Brain microvascular endothelial cell (primary cell): ENCODE measurements at places on chromosomes 2 and 18.

GRCh38 chr18:54147439-54147838, 77.0 kb downstream of the MBD2 start:
- DNase-seq: no peak

DNA sequence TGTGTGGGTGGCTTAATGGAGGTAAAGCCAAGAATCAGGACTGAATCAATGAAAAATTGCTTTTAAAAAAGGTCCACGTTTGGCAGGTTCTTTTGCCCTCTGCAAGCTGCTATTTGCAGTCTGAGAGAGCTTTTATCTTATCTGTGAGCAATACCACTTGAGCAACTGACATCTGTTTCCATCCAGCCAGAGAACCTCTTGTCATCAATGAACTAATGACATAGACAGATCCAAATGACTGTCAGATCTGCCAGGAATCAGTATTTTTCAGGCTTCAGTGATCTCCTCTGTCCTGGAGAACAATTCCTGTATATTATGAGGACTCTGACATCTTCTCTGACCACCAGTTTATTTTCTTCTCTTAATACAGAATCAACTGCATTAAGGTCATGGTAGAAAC, 608.1 kb downstream of the LRP1B start:
- DNase-seq: no peak

GRCh38 chr2:67560771-67561456, 163.8 kb downstream of the ETAA1 start:
- DNase-seq: no peak

DNA sequence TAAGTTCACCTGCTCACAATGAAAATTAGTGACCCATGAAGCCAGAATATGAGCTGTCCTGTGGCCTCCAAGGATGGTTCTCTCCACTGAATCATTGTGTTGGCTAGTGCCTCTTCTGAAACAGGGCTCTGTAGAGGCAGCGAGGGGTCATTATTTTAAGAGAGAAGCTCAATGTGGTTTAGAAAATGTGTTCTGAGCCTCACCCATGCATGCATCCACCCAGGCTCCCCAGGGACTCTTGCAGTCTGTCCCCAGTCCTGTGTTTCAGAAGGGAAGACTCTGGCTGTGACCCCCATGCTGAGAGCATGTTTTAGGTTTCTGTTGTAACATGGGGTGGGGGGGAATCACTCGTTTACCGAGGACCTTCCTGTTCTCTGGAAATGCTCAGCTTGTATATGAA, 135.2 kb downstream of the RNF144A start:
- no peak for DNase-seq

DNA sequence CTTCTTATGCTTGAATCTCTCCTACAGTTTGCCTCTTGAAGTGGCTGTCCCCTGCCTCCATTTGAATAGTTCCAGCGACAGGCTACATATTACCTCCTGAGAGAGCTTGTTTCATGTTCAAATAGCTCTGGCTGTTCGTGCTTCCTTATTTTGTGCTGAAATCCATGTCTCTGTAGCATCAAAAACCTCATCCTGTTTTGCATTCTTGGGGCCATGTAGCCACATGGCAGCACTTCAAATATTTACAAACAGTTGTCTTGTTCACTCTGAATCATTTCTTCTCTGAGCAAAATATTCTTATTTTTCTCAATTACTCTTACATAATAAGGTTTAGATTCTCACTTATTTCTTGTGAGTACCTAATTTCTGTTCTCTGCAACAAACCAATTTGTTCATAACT, 1243.1 kb upstream of the NXPH2 start:
- DNase-seq: no peak

DNA sequence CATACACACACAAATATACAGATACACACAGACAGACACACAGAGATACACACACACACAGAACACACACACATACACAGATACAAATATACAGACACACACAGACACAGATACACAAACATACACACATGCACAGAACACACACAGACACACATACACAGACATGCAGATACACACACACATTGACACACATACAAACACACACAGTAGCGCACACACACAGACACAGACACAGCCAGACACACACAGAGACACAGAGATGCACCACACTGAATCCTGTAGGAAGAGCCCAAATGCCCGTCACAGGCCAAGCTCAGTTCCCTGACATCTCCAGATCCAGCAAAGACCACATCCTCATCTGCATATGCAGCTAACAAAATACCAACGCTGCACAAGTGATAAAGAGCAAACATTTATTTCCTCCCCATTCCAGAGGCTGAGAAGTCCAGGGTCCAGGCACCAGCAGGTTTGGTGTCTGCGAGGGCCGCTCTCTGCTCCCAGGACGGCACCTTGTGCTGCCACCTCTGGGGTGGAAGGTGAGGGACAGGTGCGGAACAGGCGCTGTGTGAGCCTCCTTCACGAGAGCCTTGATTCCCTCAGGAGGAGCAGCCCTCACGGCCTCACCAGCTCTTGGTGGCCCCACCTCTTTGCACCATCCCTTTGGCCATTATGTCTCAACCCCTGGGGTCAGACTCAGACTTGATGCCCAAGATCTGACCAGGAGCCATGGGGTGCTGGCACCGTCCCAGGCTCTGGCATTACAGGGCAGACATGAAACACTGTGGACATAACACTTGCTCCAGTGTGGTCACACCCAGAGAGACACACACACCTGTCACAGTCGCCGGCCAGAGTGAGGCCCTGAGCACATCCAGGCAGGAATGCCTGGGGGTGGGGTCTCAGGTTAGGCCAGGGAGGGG, 108.7 kb downstream of the NDUFA10 start:
- DNase-seq: no peak
